Activated T-helper 1 cell treated with anti-CD3 and anti-CD28 coated beads, Interleukin-2, amount 50 U/mL, for 16 hours (primary cell): ENCODE measurements at places on chromosomes 6 and 20.

- DNase-seq, result no peak
Measured at GRCh38 chr20:50001784-50002311, 19.1 kb downstream of the SNAI1 start.

- no peak for DNase-seq
Measured at GRCh38 chr6:133637874-133638273, 251.0 kb upstream of the TCF21 start.

DNA sequence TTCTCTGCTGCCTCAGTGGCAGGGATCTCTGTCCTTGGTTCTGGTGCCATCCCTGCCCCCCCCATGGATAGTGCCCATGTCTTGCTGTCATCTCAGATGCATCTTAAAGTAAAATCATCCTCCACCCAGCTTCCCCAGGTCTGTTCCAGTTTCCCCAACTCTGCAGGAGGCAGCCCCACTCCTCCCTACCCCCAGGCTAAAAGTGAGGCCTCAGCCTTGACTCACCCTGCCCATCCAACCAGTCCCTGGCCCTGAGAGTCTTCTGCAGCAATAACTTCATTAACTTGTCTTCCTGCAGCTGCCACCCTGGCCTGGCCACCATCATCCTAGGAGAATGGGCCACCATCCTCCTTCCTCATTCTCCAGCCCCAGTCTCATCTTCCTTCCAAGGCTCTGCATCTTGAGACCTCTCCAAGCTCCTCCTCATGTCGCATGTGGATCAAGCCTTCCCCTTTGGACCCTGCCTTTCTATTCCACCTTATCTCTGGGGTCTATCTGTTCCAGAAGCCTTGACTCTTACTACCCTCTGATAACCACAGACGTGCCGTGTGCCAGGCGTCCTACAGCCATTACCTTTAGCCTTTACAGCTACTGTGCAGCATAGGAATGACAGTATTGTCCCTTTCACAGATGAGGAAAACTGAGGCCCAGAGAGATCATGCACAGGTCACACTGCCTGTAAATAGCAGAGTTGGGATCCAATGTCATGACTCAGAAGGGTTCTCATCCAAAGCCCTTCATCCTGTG, 2.0 kb upstream of the PNPLA1 start:
- no peak for DNase-seq

GRCh38 chr6:125906158-125906998, 50.2 kb upstream of the HINT3 start:
- no peak for DNase-seq

GRCh38 chr6:109373331-109373730, 8.9 kb downstream of the CD164 start:
- no peak for DNase-seq

DNA sequence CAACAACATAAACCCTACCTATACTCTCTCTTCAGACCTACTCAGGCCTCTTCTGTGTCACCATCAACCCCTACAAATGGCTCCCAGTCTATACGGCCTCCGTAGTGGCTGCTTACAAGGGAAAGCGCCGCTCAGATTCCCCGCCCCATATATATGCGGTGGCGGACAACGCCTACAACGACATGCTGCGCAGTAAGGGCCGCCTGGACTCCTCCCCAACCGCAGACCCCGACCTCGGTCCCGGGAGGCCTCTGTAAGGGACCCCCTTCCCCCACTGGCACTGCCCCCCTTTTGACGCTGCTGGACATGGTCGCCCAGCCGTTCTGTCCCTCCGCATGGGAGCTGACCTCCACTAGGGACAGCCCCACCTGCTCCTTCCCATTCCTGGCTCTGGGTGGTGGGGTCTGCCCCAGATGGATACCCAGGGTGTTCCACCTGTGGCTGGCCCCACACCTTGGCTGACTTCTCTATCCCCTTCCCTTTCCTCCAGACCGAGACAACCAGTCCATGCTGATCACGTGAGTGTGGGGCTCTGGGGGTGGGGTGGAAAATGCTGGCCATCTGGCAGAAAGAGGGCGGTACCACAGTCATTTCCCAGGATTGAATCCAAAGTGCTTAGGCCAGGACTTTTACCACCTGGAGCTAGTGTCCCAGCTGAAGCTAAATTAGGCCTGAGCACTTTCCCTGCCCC, 25.0 kb downstream of the MYH7B start:
- no peak for DNase-seq

DNA sequence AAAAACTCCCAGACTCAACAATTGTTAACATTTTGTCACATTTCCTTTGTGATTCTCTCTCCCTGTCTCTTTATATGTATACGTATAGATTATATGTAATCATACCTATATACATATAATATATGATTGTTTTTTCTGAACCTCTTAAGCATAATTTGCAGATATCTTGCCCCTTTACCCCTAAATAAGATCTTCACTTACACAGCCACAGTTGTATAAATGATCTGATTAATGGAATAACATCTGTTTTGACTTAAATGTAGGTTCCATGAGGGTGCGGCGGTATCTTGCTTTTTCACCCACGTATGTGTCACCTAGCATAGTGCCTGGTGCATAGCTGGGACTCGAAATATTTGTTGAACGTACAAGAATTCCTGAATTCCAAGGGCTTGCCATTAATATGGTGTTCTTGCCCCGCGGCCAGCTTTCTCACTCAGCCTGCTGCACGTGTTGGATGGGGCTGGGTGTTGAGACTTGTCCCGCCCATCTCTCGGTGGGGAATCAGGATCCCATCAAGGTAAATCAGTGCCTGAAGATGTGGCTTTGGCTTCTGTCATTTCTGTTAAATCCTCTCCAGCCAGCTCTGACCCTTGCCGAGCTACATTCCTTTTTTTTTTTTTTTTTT, 10.4 kb upstream of the MANBAL start:
- DNase-seq, result no peak

GRCh38 chr20:57329608-57330221, at the start of gene SPO11:
Gene SPO11, plus strand, starts transcription at chr20:57329803. Its CDS starts 65 bp downstream, at chr20:57329868.
- DNase-seq, result no peak

DNA sequence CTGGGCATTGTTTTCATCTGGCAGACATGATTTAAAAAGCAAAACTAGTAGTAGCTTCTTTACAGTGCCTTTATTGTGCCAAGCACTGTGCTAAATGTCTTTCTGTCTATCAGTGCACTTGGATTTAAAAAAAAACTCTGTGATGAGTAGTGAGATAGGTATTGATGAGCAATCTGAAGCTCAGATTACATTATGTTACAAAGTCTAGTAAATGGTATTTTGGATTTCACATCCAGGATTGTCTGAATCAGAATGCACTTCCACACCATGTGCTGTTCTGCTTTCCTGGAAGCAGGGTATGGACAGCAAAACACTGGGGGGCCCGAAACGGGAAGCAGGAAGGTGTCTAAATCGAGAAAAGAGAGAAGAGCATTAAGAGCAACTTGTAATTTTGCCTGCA, 103.4 kb upstream of the CCN2 start:
- DNase-seq, result no peak

DNA sequence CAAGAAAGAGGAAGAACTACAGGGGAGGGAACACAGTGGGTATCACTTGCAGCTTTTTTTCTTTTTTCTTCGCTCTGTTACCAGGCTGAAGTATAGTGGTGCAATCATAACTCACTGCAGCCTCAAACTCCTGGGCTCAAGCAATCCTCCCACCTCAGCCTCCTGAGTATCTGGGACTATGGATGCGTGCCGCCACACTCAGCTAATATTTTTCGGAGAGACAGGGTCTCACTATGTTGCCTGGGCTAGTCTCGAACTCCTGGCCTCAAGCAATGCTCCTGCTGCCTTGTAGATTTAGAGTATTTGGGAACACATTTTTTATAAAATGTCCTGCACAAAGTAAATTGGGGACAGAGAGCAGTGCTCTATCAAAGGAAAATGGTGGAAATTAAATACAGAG, 28.3 kb downstream of the PARD6B start:
- no peak for DNase-seq

DNA sequence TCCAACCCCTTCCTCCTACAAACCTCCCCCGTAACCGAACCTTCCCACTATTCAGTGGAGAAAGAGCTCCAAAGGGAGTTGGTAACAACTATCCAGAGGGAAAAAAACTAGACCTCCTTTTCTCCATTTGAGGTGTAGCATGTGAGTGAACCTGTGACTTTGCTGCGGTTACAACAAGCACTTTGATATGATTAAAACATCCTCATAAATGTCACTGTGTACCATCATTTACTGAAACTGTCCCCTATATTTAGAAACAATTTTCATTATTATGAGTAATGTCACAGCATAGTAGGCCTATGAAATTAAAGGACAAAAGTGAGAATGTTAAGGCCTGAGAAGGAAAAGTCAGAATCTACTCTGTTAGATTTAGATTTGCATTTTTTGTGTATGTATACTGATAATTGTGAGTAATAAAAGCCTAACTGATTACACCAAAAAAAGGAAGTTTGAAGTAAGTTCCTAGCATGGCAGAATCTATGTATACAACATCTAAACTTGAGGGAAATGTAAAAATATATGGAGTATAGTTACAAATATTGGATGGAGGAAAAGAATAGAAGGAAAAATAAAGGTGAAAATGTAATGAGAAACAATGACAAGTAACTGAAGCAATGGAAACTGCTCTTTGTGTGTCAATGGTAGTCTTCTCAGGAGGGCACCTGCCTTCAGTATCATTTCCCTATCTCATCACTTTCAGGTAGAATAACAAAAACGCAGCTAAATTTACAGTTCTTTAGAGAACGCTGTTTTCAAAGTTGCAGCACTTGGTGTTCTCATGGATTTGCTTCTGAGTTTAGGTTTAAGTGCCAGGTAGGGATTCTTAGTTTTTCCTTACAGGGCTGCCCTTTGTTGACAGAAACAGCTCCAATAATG, 145.9 kb downstream of the IMPG1 start:
- no peak for DNase-seq

DNA sequence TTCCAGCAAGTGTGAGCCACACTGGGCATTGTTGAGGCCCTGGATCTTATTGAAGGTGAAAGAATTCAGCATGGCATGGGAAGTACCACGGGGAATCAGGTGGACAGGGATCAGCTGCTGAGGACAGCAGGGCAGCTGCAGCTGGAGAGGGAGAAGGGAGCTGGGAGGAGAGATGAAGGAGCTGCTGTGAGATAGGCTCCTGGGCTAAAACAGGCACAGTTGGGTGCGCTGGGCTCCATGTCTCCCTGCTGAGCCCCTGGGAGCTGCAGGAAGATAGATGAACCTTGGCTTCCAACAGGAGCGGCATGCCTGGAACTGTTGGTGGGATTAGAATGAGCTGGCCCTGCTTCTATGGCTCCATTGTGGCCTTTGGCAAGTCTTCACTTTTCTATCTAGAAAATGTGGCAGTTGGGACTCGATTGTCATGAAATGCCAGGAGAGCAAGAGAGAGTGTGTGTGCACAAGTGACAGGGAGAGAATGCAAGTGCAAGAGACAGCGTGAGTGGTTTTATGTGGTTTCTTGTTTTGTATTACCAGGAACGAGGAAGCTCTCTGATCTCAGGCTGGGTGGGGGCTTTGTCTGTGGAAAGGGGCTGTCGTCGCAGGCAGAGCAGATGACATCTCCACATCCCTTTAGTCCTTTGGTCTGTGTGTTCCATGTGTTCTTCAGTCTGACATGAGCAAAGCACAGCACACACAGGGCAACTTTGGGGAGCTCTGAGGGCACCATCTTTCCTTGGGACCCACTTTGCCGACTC, 20.4 kb downstream of the SNPH start:
- no peak for DNase-seq

DNA sequence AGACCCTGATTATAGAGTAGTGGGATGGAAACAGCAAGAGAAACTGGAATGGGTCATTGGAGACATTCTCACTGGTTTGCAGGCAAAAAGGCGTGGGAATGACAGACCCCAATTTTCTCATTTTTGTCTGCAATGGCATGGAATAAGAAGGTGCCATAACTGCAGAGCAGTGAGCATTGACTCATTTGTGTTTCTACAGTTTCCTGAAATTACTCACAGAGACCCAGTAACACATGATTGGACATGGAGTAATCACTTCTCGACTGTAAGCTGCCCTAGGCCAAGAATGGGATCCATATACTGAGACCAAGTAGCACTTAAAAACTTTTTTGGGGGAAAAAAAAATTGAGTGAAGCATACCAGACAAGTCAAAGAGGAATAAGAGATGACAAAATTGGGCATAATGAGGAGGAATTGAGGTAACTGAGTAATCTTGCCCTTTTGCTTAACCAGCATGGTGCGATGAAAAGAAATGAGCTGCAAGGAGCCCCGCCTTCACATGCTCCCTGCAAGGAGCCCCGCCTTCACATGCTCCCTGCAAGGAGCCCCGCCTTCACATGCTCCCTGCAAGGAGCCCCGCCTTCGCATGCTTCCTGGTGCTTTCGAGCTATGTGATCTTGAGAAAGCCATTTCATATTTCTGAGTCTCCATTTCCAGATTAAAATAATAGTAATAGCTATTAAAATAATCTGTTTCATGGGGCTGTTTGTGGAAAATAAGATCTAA, 44.1 kb downstream of the NHSL1 start:
- DNase-seq, result peak; percentile 8

DNA sequence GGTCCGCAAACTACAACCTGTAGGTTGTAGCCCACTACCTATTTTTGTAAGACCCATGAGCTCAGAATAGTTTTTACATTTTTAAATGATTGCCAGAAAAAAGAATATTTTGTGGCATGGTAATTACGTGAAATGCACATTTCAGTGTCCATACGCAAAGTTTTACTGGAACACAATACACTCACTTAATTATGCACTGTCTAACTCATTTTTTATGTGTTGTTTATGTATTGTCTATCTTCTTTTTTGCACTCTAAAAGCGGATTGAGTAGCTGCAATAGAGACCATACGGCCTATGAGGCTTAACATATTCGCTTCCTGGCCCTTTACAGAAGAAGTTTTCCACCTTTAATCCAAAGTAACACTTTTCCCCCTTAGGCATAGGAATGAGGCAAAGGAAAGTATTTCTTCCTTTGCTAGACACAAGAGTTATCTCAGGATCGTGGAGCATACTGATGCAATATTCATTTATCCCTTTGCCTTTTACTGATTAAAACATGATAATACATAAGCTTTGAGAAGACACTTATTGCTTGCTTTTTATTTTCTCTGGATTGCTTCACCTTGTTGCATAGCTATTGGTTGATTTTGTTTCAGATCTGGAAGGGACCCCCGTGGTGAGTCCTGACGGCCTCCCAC, 69.8 kb downstream of the FNDC1 start:
- DNase-seq, result no peak

- no peak for DNase-seq
Measured at GRCh38 chr6:110201151-110201884, 21.1 kb downstream of the CDC40 start.

DNA sequence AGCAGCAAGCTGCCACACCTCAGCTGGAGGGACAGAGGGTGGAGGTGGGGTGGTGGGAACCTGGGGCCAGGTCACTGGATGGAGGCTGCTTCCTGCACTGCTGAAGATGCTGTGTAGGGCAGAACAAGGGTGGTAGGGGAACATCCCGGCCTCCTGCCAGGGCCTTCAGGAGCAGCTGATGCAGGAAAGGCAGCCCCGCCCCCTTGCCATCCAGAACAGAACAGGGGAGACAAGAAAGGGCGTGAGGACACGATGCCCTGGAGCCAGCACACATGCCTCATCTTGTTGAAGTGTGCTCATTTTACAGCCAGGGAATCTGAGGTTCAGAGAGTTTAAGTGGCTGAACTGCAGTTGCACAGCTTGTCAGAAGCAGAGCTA, 43.1 kb upstream of the PHACTR3 start:
- DNase-seq, result no peak

GRCh38 chr6:69953491-69953890, 87.1 kb downstream of the COL19A1 start:
- DNase-seq, result no peak
